ENCODE measurements at places on chromosomes 16 and 17. TPM values are rescaled to one million over a fixed set of nuclear protein-coding genes. Genes with fewer than 3 reads are reported as not detected.

The CCL22 gene
- total RNA-seq: not detected

The PIK3R5 gene
- 7.4 TPM for total RNA-seq

- DNase-seq: no peak
Observed at GRCh38 chr16:82990155-82990554, 363.4 kb downstream of the CDH13 start.

GRCh38 chr16:10906914-10907756 lies 30.1 kb downstream of the CIITA start:
- no peak for DNase-seq

DNA sequence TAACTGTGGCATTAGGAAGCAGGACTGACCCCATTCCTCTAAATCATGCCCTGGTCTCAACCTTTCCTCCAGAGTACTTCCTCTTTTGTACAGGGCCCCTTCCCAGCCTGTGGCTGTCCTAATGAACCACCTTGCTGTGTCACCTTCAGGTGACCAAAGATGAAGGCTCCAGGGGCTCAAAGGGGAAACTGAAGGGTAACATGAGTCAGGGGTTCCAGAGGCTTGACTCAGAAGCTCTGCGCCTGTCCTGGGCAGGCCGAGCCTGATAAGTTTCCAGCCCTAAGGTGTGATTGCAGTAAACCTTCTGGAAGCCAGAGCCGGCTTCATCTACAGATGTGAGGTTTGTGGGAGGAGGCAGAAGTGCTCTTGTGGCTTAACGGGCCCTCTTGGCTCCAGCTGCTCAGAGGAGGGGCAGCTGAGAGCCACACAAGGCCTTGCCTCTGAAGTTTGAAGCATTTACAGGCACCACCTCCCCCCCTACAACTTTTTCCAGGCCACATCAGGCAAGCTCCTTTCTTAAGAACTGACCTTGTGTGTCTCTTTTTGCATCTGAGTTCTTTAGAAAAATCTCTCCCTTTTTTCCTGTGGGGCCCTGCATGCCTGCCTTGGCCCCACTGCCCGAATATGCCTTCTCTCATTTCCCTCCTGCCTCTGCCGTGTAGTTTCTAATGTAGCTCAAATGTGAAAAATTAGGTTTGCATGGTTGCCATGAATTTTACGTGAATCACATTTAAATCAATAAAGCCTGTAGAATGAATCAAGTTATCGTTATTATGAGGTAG lies 149.9 kb downstream of the CLEC16A start:
- no peak for DNase-seq

- no peak for DNase-seq
Observed at GRCh38 chr17:8029121-8029520, 9.7 kb upstream of the ALOX15B start.
